Stimulated activated CD4-positive, alpha-beta T cell treated with anti-CD3 and anti-CD28 coated beads, Interleukin-4, amount 100 ng/mL, for 4 hours (primary cell): ENCODE measurements at places on chromosomes 13 and 19.

DNA sequence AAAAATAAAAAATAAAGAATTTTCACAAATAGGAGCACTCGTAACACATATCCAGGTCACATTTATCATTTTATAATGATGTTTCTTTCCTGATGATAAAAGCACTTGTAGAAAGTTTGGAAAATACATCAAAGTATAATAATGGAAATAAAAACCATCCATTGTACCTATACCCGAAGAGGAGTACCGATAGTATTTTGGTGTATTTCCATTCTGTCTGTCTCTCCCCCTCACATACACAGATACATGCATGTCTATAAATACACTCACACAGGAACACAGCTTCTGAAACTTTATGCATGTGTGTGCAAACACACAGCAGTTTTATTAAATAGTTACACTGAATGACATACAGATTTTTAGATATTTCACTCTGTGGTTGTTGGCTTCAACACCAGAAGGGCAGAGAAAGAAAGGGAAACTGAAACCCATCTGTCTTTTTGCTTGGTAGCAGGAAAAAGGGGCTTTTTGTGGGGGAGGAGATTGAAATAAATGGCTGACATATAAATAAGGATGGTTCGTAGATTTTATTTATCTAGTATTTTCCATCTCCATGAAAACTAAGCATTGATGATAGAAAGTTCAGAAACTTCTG is 114.8 kb downstream of the LRCH1 start:
- no peak for DNase-seq

DNA sequence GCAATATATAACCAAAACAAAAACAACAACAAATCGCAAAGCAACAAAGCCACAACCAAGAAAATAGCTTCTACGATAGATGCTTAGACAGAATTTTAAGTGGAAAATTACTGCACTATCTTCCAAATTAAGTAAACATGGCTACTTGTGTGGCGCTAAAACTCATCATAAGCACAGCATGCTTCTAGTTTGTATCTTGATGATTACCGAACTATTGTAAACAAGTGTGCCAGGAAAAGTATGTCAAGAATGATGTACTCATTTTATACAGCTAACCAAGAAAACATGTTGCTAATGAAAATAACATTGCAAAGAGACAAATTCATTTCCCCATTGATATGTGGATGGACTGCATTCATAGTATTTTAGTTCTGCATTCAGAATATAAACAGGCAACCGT is 271.9 kb upstream of the GPC6 start:
- DNase-seq, result no peak

GRCh38 chr19:15437355-15438123 is 12.2 kb downstream of the WIZ start:
- DNase-seq, result no peak

- DNase-seq, result peak; percentile 55
These were observed 349 bp upstream of the KISS1R start for GRCh38 chr19:916645-917322.

DNA sequence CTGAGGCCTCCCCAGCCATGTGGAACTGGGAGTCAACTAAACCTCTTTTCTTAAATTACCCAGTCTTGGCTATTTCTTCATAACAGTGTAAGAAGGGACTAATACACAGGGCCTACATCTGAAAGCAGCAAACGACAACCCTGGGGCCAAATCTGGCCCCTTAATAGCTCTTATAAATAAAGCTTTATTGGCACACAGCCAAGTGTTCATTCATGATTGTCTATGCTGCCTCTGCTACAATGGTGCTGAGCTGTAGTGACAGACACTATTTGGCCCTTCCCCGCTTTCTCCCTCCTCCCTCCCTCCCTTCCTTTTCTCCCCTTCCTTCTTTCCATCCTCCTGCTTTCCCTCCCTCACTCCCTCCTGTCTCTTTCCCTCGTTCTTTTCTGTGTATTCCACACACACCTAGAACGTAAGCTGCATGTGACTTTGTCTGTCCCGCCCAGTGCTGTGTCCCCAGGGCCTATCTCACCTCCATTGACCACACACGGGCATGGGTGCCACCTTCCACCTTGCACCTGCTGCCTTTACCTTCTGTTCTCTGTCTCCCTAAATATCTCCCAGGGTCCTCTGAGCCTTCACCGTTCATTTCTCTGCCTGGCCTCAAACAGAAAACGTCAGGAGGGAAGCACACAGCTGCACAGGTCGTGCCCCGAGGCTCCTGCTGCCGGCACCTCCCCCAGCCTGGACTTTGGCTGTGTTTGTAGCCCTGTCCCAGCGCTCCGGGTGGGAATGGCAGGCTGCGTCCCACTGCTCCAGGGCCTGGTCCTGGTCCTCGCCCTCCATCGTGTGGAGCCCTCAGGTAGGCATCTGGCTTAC is at the start of gene PROZ:
PROZ (plus strand) TSS at position 720 of the 819 bp plus-strand sequence; CDS start at position 733, 13 bp downstream.
- no peak for DNase-seq

DNA sequence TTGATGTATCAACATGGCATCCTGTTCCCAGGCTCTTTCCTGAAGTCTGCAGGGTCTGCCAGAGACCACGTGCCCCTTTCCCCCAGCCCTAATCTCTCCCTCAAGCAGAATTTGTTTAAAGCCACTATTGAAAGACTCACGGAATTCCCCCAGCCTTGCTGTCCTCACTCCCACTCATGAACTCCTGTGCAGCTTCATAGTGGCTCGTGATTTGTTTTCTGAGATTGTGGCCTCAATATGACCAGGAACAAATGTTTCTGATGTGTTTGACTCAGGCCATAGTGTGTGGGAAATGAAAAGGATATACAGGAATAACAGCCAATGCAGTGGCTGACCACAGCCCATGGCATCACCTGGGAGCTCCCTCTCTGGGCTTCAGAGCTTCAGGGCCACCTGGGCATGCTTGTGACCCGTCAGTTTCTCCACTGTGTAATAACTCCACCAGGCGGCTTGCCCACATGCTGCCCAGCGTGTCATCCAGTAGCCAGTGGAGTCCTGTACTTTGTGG is 8.1 kb upstream of the SERPINE3 start:
- no peak for DNase-seq

GRCh38 chr19:45340232-45340898 is at the start of gene KLC3:
KLC3 (plus strand) TSS chr19:45340750; CDS start chr19:45345542, 4,792 bp downstream.
- peak; percentile 36 for DNase-seq

GRCh38 chr13:27168086-27168485 is 3.5 kb downstream of the USP12 start:
- DNase-seq, result no peak

GRCh38 chr13:95226932-95227695 is 74.1 kb downstream of the ABCC4 start:
- DNase-seq, result no peak

DNA sequence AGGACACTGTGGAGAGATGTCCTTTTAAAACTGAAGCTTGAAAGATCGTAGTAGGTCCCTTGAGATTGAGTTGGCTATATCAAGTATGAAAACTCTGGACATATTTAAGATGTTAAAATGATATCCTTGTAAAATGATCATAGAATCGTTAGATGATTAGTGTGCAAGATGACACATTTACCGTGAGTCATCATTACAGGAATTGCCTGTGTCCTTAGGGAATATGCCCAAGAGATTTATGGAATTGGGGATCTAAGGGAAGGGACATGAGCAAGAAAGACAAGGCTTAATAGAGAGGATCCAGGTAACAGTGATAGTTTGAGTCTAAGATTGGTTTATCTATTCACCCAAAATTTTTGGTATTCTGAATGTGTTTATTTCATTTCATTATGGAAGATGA is 233.7 kb downstream of the GPC5 start:
- DNase-seq, result no peak

GRCh38 chr13:21328836-21329477 is 130.1 kb downstream of the ZDHHC20 start:
- DNase-seq, result no peak

GRCh38 chr19:16026131-16026530 is 50.2 kb upstream of the TPM4 start:
- DNase-seq, result no peak

DNA sequence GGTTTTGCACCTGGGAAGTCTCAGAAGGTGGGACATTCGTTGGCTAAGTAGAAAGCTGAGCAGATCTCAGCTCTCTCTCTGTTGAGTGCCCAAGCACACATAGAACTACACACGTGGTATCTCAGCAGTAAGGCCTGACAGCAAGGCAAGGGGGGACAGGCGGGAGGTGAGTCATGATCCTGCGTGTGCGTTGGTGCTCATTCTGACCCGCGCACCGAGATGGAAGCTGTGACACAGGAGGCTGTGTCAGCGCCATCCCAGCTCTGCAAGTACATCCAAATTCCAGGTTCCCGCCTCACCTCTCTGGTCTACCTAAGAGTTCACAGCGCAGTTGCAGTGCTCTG is 135.7 kb downstream of the USP12 start:
- DNase-seq, result no peak

DNA sequence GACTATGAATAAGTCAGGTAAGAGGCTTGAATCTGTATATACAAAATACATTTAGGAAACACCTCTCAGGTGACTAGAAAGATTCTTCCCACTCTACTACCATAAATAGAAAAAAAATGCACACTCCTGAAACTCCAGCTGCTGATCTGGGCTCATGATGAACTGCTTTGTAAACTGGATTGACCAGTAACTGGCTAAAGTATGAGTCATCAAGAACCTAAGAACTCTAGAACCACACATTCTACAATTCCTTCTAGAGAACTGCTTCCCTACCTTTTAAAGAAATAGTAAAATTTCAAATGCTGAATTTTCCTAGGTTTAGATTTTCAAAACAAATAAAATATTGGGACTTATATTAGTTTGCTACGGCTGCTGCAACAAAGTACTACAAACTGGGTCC is 55.2 kb downstream of the ELF1 start:
- DNase-seq, result no peak

- no peak for DNase-seq
These were observed 48.8 kb upstream of the C1QTNF9B start for GRCh38 chr13:23946067-23946466.

DNA sequence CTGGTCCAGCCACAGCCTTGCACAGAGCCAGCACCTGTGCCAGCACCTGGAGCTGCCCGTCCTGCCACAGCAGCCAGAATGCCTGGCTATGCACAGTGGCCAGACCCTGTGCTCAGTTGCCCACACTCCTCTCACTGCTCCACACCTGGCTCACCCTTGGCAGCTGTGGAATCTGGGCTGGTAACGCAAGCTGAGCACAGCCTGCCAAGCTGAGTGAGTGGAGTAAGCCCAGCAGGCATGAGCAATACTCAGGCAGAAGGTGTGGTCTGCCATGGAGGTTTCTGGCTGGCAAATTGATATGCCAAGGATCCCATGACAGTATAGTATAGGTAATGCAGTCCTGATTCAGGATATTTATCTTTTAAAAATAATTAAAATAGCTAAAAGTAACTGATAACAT is 122.2 kb downstream of the PCDH9 start:
- no peak for DNase-seq

GRCh38 chr19:39533003-39533512 is 406 bp upstream of the EID2B start:
- no peak for DNase-seq

DNA sequence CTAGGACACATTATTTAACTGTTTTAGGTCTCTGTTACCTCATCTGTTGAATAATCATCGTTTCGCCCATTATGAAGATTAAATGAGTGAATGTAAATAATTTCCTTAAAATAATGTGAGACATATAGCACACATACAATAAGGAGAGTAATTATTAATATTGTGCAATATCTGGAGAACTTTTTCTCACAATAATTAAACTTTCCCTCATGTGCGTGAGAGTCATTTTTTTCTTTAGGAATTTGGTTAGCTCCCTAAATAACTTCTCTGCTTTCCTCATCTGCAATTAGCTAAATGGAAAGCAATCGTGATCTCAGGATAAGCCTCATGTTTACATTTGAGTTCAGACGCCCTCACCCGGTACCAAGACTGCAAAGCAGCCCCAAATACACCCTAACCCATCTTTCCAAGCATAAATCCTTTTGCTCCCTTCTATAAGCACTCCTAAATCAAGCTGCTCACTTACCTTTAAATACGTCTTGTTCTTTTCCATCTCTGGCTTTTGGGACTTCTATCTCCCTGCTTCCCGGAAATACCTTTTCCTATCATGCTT is 78.8 kb downstream of the MZT1 start:
- no peak for DNase-seq

GRCh38 chr19:33864311-33864850 is 67.7 kb downstream of the KCTD15 start:
- no peak for DNase-seq

DNA sequence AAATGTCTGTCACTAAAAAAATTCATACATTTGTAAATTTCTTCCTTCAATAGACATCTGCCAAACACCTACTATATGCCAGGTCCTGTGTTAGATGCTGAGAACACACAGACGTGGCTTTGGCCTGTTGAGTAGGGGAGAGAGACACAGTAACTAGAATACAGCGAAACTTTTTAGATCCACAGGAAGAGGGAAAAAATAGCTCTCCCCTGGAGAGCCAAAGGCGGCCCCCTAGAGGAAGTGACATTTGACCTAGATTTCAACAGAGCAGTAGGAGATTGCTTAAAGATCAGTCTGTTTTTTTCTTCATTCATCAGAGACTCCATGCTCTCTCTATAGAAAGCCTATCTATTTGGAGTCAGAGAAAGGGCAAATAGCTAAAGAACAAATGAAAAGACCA is 11.3 kb downstream of the LCP1 start:
- no peak for DNase-seq

GRCh38 chr19:6109947-6110346 is 353 bp downstream of the RFX2 start:
- peak; percentile 5 for DNase-seq

GRCh38 chr19:33627962-33628839 is 6.4 kb downstream of the CHST8 start:
- DNase-seq, result no peak

- no peak for DNase-seq
These were observed 124.0 kb downstream of the ITGBL1 start for GRCh38 chr13:101576455-101576854.

DNA sequence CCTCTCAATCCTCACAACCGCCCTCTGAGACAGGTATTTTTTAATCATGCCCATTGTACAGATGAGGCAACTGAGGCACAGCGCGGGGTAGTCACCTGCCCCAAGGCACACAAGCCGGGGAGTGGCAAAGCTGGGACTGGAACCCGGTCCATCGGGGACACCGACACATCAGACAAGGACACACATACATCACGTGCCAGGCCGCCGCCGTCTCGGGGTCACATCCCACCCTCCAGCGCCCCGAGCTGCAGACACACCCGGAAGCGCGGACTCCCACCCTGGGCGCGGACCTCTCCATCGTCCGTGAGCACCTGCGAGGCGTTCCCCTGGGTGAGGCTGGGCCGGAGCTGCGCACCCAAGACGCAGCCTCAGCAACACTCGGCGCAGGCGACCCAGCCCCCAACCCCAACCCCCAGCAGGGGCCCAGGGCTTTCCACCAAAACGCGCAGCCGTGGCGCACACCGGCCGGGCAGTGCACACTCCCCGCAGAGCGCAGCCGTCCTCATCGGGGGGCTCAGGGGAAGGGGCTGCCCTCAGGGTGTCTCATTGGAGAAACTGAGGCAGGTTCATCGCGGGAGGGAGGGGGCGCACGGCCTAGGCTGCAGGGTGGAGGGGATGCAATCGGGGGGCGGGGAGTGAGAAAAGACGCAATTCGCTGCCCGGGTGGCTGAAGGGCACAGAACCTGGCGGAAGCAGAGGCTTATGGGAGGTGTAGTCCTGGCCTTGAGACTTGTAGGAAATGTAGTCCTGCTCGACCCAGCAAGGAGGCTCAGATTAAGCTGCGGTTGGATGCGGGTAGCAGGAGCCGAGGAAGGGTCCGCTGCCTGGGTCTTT is 1.9 kb upstream of the LMTK3 start:
- peak; percentile 76 for DNase-seq

GRCh38 chr13:47853236-47853635 is 147.8 kb downstream of the SUCLA2 start:
- DNase-seq, result no peak
